Activated CD8-positive, alpha-beta memory T cell treated with anti-CD3 and anti-CD28 coated beads for 4 hours (primary cell): ENCODE measurements at places on chromosomes 1 and 21.

DNA sequence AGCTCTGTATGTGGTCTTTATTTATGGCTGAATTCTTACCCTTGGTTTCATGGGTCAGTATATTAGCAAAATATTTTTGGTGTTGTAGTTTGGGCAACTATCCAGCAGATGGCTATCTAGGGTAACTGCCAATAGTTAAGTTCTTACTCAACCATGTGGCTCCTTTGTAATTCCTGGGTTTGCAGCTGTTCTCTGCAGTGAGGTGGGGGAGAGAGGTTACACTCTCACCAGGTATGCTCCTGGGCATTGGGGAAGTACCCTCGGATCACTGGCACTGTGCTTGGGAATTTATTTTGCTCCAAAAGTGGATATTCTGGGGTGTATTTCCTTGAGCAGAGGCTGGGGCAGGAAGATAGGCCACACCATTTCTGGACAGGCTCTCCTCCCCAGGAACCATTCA lies 436.7 kb upstream of the TMPRSS15 start:
- DNase-seq: no peak

DNA sequence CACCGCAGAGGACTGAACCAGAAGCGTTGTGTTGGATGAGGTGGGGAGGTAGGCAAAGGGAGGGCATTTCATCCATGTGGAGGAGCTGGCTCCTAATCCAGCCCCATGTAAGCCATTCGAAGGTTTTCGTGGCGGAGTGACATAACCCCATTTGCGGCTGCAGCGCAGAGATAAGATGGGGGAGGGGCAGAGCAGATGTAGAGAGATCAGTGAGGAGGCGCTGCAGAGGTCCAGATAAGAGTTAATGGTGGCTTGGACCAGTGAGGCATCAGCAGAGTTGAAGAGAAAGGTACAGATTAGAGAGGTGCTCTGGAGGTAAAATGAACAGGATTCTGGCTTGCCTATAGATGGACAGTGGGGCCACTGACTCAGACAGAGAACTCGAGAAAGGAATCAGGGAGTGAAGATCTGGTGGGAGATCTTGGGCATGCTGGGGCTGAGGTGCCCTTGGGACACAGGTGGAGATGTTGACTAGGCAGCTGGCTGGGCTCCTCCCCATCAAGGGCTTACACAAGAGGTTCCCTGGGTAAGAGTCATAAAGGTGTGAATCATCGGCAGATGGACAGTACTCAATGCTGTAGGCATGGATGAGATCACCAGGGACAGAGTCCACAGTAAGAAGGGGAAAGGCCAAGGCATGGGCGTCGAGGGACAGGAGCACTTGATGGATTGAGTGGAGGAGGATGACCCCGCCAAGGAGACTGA lies 7.8 kb upstream of the PTPRF start:
- DNase-seq: no peak

- no peak for DNase-seq
Measured at GRCh38 chr1:76023669-76024435, 50.7 kb upstream of the ST6GALNAC3 start.

DNA sequence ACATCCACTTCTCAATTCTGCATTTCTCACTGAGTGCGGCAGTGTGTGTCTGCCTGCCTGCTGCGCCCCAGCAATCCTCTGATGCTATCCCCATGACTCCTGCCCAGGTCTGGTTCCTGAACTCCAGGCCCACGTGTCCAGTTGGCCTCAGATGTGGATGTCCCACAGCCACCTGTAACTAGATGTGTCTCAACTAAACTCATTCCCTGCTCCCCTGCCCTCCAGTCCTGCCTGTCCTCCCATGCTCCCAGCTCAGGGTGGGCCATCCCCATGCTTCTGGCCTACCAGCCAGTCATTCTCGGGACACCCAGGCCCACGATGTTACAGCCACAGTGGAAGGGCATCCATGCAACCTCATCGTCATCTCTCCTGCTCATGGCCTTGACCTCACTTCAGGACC lies 76.8 kb downstream of the STUM start:
- no peak for DNase-seq

DNA sequence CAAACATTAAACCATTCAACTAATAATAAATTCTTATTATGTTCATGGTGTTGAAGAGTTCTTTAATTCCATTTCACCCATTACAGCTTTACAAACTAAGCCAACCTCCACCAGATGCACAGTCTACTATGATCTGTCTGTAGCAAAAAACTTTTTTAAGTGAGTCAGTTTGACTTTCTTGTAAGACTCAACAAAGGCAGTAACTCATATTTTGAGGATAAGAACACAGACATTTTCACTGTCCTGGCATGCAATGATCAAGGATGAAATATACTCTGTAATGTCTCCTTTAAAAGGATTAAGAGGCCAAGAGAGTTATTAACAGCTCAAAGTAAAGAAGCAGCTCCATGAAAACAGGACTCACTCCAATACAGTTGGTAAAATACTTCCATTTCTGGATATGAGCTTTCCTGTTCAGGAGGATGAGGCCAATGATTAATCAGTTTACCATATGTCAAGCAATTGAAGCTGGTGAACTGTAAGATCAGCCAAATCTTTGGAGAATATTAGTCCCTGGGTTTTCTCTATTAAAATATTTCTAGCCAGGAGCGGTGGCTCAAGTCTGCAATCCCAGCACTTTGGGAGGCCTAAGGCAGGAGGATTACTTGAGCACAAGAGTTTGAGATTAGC lies 20.6 kb downstream of the XKR8 start:
- no peak for DNase-seq

GRCh38 chr1:85943526-85943925 lies 213.0 kb downstream of the COL24A1 start:
- no peak for DNase-seq

DNA sequence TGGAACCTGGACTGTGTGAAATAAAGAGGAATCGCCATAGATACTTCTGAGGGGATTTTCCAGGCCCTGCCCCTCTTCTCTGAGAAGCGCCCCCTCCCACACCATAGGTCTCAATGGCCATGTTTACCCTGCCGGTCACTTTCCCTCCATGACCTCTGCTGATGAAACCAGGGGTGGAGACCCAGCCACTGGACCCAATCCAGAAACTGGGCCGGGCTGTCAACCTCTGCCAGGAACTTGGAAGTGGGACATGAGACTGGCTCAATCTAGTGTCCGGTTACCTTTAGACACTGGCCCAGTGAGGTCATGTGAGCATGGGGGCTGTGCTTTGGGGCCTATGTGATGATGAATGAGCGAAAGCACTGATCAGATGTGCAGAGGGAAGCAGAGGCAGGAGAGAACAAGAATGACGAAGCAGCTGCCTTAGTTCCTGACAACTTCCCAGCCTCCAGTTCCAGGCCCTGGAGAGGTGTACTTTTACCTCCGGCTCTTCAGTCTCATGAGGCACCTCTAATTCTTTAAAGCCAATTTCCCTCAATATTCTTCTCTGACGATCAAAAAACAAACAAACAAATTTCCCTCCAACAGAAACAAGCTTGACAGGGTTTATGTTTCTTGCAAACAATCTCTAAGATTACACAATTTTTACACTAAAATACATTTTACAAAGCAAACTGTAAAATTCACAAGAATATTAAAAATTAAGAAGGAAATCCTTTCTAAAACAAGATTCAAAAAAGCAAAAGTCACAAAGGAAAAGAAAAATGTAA lies 4.9 kb downstream of the ASAP3 start:
- DNase-seq: no peak

DNA sequence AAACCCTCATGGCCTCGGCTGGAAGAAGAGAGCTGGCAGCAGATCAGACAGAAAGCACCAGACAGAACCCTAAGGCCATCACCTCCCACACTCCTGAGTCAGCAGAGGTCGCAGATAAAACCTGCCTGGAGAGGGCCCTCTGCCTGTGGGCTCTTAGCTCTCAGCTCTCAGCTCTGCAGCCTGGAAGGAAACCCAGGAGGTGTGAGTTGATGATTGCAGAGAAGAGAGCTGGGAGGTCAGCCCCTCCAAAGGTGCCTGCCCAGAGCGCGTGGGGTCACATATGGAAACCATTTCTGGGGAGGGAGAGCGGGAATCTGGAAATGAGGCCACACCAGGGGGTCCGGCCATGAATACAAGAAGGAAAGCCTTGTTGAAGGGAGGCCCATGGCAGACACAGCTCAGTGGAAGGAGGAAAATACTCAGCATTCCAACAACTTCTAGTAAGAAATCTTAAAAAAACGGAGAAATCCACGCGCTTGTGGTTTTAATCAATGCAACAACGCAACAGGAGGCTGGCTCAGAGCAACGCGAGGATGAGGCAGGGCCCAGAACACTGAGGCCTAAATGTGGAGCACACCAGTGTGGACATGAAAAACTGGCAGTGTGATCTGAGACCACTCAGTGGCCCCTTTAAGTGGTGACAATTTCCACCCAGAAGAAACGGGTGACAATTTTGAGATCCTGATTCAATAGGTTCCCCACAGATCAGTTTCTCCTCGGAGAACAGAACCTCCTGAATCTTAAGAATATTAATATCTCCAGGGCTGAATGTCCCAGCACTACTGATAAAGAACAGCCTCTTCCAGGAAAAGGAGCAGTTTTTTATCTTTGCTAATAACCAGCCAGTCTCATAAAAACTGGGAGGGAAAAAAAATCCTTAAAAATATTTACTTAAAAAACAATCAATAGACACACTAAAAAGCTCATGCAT lies 45.7 kb downstream of the PSMG1 start:
- no peak for DNase-seq

DNA sequence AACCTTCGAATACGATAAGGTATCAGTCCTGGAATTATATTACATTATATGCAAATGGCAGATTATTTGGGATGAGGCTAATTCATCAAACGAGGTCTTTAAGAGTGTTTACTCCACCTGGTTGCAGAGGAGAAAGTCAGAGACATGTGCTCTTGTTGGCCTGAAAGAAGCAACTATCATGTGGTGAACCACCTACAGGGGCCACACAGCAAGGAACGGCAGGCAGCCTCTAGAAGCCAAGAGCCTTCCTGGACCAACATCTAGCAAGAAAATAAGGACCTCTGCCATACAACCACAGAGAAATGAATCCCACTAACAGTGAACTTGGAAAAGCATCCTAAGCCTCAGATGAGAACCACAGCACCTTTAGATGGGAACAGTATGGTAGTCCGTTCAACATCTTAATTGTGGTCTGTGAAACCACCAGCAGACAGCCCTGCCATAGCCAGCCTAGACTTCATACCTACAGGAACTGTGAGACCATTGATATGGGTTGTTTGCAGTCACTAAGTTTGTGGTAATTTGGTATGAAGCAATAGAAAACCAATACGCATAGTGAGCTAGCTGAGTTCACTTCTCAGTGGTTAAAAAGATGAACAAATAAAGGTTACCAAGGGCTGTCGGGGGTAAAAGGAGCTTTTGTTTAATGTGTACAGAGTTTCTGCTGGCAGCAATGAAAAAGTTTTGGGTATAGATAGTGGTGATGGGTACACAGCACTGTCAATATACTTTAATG lies 345.7 kb upstream of the RUNX1 start:
- DNase-seq: no peak

DNA sequence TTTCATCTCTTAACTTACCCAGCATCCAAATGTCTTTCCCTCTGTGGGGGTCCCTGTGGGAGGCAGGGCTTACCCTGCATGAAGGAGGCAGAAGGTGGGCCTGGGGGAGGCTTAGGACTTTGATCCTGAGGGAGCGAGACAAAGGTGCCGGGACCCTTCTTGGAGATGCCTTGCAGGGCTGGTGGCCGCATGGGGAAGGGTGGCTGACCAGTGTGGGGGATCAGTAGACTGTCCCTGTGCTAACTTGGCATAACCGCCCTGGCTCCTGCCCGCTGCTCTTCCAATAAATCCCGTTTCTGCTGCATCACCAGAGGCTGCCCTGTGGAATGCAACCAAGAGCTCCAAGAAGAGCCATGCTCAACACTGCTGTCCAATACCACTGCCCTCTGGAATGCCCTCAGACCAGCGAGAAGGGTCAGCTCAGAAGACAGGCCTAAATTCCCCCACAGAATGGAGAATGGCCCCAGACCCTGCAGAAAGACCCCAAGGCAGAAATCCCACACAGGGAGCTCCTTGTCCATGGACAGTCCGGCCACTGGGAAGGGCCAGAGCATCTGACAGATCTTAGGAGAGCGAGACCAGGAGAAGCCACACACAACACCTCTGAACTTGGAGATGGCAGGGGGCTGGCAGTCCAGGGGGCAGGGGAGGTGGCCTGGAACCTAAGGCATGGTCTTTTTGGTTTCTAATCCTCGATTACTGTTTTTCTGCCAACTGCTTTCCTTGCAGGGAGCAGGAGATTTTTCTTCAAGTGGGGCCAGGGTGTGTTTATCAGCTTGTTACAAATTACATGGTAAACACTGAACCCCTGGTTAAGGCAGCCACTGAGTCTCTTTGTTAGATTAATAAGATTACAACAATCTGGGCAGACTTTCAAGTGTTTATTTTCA lies 46.7 kb upstream of the DMRTB1 start:
- DNase-seq: no peak

DNA sequence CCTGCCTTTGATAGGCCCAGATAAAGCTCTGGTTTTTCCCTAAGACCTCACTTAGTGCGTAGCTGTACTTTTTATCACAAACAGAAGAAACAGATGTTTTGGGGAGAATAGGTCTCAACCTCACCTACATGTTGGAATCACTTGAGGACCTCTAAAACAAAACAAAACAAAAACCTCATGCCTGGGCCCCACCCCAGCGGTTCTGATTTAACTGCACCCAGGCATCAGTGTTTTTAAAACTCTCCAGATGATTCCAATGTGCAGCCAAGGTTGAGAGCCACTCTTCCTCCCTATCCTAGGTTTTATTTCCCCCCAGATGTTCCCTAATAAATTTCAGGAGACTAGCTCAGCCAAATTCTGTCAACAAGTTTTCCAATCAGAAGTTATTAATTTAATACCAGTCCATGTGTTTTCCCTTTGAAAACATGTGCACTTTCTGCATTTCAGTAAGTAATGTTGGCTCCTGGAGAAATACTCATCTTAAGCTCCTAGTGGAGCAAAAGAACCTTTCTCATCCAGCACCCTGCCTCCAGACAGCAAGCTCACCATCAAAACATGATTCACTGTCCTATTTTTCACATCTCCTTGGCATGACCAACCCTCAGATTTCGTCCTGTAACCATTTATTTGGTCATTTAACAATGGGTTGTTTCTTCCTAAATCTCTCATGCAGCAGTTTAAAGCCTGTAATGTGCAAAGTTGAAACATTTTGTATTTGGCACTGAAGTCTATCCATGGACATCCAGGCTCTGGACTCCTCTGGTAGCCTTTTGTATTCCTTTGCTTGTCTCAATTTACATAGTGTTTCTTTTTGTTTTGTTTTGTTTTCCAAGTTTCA lies 27.5 kb downstream of the LRRC8C start:
- no peak for DNase-seq

DNA sequence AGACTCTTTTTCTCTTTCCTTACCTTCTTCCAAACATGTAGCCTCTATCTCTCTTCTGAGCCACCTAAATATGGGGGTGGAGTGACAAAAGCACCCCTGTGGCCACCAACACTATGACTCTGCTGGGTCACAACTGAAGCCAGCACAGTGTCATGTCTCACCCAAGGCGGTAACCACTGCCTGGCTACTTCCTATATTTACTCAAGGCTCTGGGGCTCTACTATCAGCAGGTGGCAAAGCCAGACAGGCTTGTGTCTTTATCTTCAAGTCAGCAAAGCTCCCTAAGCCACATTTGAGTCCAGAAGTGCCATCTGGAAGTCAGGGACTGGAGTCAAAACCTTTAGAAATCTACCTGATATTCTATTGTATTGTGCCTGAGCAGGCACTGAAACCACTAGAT lies 1515.2 kb downstream of the PLA2G4A start:
- no peak for DNase-seq
